Choroid plexus epithelial cell (primary cell): ENCODE measurements at places on chromosomes 1 and 21.

- no peak for DNase-seq
Measured at GRCh38 chr1:18504609-18505008, 23.9 kb downstream of the KLHDC7A start.

DNA sequence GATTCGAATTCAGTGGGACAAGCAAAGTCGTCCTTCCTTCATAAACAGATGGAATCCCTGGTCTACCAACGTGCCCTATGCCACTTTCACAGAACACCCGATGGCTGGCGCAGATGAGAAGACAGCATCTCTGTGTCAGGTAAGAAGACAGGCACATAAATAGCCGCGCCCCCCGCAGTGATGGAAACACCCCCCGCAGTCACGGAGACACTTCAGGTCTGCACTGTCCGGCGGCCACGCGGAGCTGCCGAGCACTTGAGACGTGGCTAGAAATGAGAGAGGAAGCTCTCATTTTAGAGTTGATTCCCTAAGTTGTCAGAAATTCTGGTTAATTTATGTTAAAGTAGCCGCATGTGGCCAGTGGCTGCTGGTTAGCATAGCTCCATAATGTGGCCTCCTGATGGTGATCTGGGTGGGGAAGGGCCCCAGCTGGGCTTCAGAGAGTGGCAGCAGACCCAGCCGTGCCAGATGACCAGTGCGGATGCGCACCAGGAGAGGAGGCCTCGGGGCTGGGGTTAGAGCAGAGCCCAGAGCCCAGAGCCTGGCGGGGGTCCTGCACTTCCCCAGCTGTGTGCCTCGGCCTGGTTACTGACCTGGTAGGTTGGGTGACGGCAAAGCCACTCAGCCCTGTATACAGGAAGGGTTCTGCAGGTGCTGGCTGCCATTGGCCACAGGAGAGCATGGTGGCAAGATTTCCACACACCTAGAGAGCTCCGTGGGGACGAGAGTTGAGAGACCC, 2.9 kb downstream of the TPRG1L start:
- DNase-seq, result no peak

- no peak for DNase-seq
Measured at GRCh38 chr21:39332175-39332574, 16.7 kb downstream of the HMGN1 start.

DNA sequence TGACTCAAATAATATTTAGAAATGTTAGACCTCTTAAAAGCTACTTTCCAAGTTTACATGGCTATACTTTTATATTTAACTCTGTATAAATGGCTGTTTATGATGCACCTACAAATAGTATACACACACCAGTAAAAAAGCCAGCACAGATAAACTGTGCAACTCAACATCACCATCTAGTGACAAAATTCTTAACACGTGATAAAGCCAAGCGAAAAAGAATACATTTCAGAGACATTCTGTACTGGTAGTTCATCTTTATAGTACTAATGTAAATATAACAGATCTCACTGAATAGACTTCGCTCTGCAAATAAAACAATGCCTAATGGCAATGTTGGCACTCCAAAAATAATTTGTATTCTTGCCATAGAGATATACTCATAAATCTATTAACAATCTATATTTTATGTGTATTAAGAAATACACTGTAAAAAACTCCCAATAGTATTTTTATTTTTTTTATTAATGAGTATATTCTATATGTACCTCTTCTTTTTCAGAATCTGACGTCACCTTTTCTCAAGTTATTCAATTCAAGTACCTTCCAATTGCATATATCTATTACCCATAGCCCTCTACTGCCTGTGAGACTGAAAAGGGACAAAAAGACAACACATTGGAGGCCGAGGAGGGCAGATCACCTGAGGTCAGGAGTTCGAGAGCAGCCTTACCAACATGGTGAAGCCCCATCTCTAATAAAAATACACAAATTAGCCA, 100.2 kb downstream of the DPYD start:
- peak; percentile 66 for DNase-seq

DNA sequence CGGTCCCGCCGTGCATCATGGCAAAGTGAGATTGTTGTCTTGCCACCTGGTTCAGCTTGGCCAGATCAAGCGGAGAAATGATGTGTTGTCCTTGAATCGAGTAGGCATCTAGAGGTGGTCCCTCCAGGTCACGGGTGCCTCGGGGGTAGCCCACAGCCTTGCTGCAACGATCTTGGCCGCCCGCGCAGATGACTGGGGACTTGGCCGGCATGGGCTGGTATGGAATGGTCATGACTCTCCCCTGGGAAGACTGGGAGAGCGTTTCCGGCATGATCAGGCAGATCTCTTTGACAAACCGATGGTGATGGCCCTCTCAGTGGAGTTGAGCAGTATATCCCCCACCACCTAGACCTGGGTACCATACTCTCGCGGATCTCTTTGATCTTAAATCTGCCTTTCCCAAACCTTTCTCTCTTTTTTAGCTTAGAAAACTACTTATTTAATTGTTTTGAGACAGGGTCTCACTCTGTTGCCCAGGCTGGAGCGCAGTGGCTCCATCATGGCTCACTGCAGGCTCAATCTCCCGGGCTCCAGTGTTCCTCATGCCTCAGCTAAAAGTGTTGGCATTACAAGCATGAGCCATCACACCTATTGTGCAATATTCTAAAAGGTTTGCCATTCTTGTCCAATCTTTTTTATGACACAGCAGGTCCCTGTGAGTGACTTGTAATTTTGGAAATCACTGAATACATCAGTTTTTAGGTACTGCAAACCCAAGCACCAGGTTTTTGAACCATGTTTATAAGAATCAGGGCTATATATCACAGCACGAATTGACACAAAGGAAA, 9.4 kb upstream of the ELAPOR1 start:
- DNase-seq, result no peak

DNA sequence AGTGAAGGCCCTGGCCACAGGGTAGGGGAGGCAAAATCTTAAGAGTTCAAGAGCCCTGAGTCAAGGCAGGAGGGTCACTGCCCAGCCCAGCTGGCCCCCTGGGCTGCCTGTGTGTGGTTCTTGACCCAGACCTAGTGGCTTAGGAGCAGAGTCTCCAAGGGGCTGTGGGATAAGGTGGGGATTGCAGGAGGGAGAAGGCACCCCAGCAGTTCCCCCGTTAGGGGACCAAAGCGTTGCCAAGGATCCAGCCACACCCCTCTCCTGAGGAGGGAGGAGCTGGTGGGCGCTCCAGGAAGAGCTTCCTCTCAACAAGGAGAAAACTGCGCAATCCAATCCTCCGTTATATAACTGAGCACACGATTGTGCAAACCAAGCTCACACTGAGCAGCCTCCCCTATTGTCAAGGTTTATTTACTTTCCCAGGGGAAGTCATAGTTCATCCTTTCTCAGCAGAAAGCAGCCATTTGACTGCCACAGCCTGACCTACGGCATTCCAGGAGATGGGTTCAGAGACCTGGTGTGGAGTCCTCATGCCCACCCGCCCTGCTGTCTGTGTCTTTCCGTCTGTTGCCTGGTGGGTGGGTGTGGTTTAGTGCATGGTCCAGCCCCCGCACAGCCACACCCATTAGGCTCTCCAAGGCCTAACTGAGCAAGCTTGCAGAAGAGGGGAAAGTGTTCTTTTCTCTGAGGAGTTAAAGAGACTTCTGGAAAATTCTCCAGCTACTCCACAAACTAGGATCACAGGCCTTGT, 3.5 kb downstream of the EPHX1 start:
- peak; percentile 96 for DNase-seq

GRCh38 chr1:91742848-91743292, 143.1 kb downstream of the TGFBR3 start:
- DNase-seq, result peak; percentile 58

DNA sequence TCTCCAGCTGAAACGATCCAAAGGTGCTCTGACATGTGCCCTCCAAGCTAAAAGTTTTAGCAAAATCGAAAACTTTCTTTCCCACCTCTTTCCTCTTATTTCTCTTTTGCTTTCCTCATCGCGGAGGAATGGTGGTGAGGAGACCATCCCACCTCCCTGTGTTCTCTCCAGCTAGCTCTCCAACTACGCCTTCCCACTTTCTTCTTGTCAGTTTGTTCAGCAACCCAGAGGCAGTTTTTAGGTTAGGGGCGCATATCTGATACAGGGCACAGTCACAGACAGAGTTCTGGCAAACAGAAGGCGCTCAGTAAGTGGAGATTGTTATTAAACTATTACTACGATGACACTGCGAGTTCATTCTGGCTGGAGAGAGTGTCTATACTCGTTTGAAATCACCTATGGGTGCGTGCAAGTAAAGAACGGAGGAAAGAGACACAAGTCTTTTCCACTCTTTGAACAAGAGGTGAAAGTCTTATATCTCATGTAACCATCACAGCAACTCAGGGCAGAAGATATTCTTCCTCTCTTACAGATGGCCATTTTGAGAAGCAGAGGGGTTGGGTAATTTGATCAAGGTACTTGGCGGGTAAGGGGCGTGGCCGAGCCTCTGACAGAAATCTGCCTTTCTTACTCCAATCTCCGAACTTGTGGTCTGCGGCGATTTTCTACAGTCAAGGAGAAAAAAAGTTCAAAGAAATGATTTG, 13.9 kb downstream of the HLX start:
- DNase-seq, result no peak

DNA sequence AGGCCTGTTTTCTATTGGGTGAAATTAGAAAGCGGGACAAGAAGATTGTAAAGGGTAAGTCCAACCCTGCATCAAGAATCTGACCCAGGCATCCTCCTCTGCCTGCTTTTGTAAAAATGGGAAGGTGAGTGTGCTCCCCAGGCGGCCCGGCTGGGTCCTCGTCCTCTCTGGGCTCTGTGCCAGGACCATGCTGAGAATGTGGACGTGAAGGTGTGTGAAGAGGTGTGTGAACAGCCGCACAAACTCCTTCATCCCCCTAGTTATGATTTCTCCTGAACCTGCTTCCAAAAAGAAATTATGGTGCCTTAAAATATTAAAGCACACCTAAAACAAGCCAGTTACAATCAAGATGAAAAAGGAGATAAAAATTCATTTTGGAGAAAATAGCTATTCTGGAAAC, 185.7 kb downstream of the IGSF21 start:
- no peak for DNase-seq

DNA sequence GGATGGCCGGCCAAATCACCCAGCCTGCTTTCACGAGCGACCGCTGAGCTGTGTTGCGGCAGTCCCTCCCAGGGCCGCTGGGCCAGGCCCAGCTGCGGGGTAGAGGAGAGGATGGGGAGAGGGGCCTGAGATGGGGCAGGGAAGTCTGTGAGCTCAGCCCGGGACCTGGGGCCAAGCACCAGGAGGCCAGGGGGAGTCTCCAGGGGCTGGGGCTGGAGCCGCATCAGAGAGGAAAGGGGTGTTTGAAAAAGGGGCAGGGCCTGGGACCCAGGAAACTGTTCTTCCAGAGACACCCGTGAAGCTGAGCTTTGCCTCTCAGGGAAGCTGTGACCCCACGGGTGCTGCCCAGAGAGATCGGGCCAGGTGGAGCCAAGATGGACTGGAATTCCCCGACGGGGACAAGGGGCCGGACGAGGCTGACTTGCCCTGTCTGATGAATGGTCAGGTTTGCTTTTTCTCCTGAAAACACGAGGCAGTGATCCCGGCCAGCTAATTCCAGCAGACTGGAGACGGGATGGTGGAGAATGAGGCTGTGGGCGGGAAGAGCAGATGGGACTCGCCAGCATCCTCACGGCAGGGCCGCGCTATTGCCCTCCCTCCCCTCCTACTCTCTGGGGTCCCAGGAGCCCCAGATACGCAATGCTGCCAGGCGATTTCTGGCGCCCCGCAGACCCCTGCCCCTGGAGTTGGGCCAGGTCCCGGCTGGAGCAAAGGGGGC, 40.3 kb upstream of the COL18A1 start:
- DNase-seq, result peak; percentile 61

DNA sequence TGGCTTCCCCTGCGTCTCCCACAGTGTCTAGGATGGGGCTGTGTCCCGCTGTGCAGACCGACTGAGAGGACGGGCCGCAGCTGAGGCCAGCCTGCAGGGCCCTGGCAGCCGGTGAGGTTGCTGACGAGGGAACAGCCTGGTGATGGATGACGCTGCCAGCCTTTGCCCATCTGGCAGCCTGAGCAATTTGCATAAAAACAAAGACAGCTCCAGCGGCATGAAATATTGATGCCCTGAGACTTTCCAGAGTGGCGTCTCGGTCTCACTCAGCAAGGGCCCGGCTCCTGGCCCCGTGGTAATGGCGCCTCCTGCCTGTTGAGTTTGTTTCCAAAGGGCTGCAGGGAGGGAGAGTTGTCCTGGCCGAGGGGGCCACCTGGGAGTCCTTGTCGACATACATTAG, 19.1 kb upstream of the KCNA10 start:
- no peak for DNase-seq

DNA sequence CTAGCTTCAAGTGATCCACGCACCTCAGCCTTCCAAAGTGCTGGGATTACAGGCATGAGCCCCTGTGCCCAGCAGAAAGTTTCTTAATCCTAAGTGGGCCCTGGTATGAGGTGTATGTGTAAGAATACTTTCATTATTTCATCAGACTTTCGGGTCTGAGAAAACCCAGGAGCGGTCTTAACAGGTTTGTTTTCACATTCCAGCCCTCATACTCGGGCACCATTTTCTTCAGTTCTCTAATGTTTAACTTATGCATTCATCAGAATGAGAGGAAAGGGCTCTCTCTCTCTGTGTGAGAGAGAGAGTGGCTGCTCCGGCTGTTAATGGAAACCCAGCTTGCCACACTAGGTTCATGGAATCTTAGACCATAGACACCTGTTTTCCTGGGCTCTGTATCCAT, 4.2 kb upstream of the PADI1 start:
- DNase-seq, result no peak

DNA sequence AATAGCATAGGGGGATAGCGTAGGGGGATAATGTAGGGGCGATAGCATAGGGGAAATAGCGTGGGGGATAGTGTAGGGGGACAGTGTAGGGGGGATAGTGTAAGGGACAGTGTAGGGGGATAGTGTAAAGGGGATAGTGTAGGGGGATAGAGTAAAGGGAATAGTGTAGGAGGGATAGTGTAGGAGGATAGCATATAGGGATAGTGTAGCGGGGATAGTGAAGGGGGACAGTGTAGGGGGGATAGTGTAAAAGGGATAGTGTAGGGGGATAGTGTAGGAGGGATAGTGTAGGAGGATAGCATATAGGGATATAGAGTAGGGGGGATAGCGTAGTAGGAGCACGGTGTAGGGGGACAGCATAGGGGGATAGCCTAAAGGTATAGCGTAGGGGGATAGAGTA, 14.1 kb upstream of the ARF1 start:
- no peak for DNase-seq

GRCh38 chr1:169207797-169208520, 101.5 kb downstream of the ATP1B1 start:
- no peak for DNase-seq
